Transverse colon (tissue), 4 donors: ENCODE measurements at places on chromosomes 11 and 22. TPM values are rescaled to one million over a fixed set of nuclear protein-coding genes. Genes with fewer than 3 reads are reported as not detected.

DNA sequence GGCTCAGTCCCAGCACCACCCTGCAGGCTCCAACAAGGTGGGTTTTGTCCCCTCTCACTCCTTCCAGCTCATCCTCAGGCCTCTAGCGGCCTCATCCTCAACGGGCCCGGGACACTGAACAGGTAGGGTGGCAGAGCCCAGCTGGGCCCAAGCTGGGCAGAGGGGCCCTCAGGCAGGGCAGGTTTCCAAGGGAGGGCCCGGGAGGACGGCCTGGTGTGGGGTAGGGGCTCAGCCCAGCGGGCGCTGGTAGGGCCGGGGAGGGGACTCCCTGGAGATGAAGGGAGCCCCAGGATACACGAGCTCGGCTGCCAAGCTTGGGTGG is 2.5 kb upstream of the IFITM10 start:
- H3K27me3 ChIP-seq, result peaks cover 23% of the 10 kb centered on the region
- no peak overlapping the region for H3K4me3 ChIP-seq
- H3K36me3 ChIP-seq, result no peaks in the 10 kb centered on the region
- no peak for DNase-seq

GRCh38 chr11:67564230-67564629 is 19.4 kb upstream of the GSTP1 start:
- no peaks in the 10 kb centered on the region for H3K36me3 ChIP-seq
- DNase-seq, result no peak
- no peaks in the 10 kb centered on the region for H3K4me1 ChIP-seq

DNA sequence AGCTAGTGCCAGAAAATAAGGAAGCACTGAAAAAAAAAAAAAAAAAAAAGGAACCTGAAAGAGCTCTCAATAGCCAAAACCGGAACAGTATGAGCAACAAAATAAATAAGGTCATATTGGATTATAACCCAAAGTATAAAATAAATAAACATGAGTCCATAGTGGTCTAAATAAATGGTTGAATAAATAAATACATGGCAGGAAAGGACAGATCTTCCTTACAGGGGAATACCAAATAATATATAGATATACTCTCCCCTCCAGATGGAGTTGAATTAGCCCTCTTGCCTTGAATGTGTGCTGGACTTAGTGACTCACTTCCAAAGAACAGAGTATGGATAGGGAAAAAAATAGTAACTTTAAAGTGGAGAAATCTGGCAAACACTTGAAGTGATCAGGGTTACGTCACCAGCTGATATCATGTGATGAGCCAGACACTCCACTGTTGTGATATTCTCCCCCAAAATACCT is 14.3 kb upstream of the ARRB1 start:
- no peak overlapping the region for H3K4me3 ChIP-seq
- H3K36me3 ChIP-seq, result no peaks in the 10 kb centered on the region
- no peaks in the 10 kb centered on the region for H3K27me3 ChIP-seq
- peaks cover 9% of the 10 kb centered on the region for H3K4me1 ChIP-seq
- no peak for DNase-seq

DNA sequence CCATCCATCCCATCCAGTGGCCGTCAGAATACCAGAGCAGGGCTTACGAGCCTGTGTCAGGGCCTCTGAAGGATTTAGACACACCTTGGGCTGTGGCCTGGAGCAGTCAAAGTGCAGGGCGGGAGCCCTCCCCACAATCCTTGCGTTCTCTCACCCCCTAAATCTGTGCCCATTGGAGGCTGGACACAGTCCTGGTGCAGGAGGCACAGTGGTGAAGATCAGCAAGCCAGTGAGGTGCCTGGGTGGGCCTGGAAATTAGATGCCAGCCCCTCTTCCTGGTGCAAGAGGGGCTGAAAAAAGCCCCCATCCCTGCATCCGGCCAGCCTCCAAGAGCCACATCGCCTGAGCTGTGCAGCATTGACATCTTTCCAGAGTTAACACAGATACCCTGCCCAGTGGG is 1045.8 kb downstream of the TBC1D22A start:
- H3K4me3 ChIP-seq, result no peak overlapping the region
- H3K36me3 ChIP-seq, result no peaks in the 10 kb centered on the region

DNA sequence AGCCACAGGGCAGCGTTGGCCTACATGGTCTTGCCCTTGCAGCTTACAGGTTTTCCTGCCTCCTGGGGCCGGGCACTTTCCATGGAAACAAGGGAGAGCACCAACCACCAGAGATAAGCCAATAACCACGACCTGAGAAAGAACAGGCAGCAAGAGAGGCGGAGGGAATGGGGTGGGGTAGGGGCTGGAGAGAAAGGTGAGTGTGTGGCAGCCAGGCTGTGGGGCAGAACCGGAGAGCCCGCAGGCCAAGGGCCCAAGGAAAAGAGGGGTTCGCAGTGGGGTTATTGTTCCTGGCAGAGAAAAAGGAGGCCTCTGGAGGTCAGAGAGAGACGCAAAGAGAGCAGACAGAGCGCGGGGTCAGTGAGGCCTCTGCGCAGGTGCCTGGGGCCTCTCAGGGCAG is 33.2 kb downstream of the LRRC74B start:
- H3K4me1 ChIP-seq, result no peaks in the 10 kb centered on the region
- no peak overlapping the region for H3K27ac ChIP-seq

GRCh38 chr22:23497016-23497885 is 82.8 kb downstream of the IGLL1 start:
- no peaks in the 10 kb centered on the region for H3K4me1 ChIP-seq
- DNase-seq, result no peak
- H3K27me3 ChIP-seq, result no peaks in the 10 kb centered on the region

DNA sequence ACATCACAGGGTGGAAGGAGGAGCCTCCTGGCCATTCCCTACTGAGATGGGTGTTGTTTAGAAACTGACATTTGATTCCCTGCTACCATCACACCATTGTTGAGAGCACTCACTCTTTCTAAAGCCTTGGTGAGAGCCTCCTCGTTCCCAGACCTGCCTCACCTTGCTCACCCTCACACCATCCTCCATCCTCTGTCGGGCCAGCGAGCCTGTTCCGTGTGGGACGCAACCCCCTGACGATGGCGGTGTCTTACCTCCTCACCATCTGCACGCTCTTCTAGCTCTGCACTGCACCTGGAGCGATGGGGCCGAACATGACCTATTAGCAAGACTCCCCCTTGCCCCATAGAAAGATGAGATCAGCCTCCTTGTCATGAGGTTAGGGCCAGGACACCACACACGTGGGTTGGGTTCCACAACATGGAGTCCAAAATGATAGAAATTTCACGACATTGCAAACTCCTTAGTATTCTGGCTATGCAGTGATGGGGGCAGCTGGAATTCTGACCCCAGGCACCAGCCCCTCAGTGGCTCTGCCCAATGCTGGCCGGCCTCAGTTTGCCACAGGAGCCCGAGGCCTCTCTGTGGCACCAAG is 1017.9 kb downstream of the TBC1D22A start:
- no peaks in the 10 kb centered on the region for H3K4me1 ChIP-seq
- H3K27ac ChIP-seq, result no peak overlapping the region
- H3K36me3 ChIP-seq, result no peaks in the 10 kb centered on the region
- DNase-seq, result no peak
- no peak overlapping the region for H3K4me3 ChIP-seq

DNA sequence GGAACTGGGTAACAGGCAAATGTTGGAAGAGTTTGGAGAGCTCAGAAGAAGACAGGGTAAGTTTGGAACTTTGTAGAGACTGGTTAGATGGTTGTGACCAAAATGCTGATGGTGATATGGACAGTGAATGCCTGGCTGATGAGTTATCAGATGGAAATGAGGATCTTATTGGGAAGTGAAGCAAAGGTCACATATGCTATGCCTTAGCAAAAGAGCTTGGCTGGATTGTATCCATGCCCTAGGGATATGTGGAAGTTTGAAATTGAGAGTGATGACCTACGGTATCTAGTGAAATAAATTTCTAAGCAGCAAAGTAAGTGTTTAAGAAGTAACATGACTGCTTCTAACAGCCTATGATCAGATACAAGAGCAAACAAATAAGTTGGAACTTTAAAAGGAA is 17.8 kb downstream of the BBOX1 start:
- no peak overlapping the region for H3K4me3 ChIP-seq
- no peak overlapping the region for H3K27ac ChIP-seq
- no peak for DNase-seq
- peaks cover 3% of the 10 kb centered on the region for H3K4me1 ChIP-seq

GRCh38 chr11:7300281-7300680 is 48.6 kb downstream of the SYT9 start:
- no peaks in the 10 kb centered on the region for H3K27me3 ChIP-seq
- no peaks in the 10 kb centered on the region for H3K4me1 ChIP-seq
- no peak overlapping the region for H3K4me3 ChIP-seq
- no peaks in the 10 kb centered on the region for H3K36me3 ChIP-seq
- H3K27ac ChIP-seq, result no peak overlapping the region

- H3K4me3 ChIP-seq, result no peak overlapping the region
- no peaks in the 10 kb centered on the region for H3K27me3 ChIP-seq
- no peaks in the 10 kb centered on the region for H3K4me1 ChIP-seq
- DNase-seq, result no peak
- no peaks in the 10 kb centered on the region for H3K36me3 ChIP-seq
Observed at GRCh38 chr11:115707180-115707905, 203.1 kb upstream of the CADM1 start.

SCN3B gene
- total RNA-seq, result 0.37 TPM

TCIRG1 gene
- total RNA-seq, result 697 TPM

PHLDA2 gene
- not detected for total RNA-seq
